ENCODE measurements at places on chromosomes 13 and 19.

DNA sequence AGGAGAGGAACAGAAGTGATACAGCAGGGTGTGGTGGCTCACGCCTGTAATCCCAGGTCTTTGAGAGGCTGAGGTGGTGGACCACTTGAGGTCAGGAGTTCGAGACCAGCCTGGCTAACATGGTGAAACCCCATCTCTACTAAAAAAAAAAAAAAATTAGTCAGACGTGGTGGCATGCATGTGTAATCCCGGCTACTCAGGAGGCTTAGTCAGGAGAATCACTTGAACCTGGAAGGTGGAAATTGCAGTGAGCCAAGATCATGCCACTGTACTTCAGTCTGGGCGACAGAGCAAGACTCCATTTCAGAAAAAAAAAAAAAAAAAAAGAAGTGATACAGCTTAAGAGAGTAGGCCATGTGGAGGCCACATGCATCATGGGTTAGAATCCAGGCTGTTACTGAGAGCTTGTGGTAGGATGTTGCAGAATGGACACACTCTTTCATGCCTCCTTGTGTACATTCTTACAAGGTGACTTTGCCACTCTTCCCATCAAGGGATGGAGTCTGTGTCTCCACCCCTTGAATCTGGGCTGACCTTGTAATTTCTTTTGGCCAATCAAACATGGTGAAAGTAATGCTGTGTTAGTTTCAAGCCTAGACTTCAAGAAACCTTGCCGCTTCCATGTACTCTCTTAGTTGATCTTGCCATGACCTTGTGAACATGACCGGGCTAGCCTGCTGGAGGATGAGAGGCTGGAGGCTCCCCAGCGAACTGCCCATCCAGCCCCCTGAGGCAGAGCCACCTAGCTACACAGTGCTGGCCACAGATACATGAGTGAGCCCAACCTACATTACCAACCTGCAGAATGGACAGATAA is 12.3 kb downstream of the FAM187B start:
- DNase-seq, result peak; percentile 46

GRCh38 chr13:62910541-62911060 is 1495.0 kb upstream of the PCDH20 start:
- no peak for DNase-seq

DNA sequence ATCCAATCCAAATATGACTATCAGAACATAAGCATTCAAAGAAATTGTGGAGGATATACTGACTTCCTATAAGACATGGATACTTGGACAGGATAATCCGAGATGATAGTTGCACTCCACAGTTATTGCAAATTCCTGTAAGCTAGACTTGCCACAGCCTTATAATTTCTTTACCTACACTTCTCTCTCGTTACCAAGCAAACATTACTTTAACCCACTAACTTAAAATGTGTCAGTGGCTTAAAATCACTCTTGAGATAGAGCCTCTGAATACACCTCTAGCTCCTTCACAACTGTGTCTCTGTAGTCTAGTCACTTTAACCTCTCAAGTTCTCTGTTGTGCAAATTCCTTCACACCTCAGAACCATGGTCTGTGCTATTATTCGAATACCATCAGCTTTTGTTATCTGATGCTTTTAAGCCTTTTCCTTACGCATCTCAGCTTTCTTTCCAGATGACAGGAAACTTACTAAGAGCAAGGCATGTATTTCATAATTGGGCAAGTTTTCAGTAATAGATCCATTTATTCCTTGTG is 474.9 kb upstream of the MIR17HG start:
- no peak for DNase-seq

- DNase-seq, result no peak
These were observed 122.3 kb upstream of the RNF113B start for GRCh38 chr13:98299235-98299965.

DNA sequence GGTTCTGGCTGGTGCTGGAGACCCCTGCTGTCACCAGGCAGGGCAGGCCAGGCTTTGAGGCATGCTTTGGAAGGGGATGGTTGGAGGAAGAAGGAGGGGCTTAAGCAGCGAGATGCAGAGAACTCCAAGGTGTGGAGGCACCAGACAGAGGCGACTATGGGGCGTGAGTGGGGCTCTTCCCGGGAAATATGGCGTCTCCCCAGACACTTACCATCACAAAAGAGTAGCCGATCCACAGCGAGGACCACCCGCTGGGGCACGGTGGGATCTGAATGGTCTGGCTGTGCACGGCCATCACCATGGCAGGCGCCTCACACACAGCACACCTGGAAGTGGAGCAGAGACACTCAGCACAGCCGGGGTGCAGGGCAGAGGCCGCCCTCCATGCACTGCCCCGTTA is 151.9 kb downstream of the COL4A1 start:
- DNase-seq, result no peak

- DNase-seq, result peak; percentile 22
These were observed 156.2 kb downstream of the DNAJC3 start for GRCh38 chr13:95833126-95833525.

- DNase-seq, result peak; percentile 82
These were observed 316.0 kb downstream of the FOXO1 start for GRCh38 chr13:40350283-40350992.

DNA sequence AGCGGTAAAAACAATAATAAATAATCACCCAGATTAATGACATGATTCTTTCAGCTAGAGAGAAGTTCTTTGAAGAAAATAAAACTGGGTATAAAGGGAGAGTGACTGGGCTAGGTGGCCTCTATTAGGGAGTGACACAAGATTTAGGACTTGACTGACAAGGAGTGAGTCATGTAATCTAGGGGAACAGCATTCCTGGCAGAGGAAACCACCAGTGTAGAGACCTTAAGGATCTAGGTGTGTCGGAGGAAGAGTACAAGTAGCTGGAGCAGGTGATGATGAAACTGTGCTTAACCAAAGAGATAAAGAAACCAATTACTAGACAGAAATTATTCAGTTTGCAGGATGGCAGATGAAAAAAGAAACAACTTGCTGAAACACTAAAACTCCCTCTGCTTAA is 248.0 kb downstream of the RFC3 start:
- no peak for DNase-seq

- DNase-seq, result peak; percentile 99
These were observed 4.2 kb downstream of the FPR3 start for GRCh38 chr19:51799034-51799773.

DNA sequence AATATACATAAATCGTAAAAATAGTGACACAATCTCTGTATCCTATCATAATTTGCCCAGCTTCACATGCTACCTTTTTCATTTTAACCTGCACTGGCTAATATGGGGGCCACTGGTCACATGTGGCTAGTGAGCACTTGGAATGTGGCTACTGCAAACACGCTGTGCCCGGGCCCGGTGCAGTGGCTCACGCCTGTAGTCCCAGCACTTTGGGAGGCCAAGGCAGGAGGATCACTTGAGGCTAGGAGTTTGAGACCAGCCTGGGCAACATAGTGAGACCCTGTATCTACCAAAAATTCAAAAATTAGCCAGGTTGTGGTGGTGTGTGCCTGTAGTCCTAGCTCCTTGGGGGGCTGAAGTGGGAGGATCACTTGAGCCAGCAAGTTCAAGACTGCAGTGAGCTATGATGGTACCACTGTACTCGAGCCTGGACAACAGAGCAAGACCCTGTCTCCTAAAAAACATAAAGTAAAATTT is 1.5 kb upstream of the N4BP2L1 start:
- DNase-seq, result no peak

- peak; percentile 40 for DNase-seq
These were observed 54.7 kb upstream of the DCT start for GRCh38 chr13:94534166-94534565.

GRCh38 chr13:31174018-31174417 is 12.3 kb upstream of the HSPH1 start:
- peak; percentile 45 for DNase-seq

DNA sequence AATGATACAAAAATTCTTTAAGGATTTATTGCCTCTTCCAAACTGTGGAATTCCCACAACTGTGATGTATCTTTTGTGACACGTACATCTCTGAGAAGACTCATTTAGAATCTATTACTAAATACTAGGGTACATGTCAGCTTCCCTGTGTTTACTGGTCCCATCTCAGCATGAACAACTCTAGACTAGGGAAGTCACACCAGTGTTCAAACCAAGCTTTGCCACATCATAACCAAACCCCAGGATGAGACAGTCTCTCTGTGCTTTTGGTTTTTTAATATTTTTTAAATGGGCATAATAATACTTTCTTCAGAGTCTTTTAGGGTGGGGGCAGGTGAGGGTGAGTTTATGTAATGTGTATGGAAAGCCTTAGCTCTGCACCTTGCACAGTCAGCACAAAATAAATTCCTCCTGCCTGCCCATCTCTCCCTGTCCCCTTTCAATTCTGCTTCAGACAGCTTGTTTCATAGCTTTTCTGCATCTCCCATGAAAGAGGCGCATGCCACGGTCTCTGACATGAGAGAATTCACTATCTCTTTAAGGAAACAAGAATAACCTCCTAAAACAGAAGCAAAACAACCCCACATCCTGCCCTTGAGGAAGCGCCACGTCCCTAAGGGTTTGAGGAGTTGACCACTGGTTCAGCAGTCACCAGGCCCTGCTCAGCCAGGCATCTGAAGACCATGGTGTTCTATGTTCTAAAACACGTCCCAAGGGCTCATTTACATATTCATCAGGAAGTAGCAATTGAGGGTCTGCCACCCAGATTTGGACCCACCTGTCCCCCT is 174.5 kb downstream of the USP12 start:
- DNase-seq, result no peak

DNA sequence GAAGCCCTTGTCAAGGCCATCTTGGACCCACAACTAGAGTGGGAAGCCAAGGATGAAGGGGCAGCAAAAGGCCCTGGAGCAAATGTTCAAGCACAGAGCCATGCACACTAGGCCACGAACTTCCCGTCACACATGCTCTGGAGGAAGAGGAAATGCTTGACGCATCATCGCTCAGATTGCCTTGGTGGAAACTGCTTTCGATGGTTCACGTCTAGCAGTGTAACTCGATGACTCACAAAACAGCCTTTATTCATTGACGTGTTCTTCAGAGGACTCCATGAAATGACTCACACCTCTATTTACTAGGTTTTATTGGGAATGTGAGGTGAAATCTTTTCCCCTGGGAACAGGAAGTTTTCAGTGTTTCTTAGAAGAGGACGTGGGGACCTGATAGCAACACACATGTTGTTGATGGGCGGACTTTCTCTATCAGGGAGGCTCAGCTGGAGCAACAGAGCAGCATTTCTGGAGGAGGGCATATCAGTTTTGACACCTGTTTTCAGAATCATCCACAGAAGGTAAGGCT is 79.8 kb upstream of the FLT1 start:
- DNase-seq, result peak; percentile 99

- DNase-seq, result peak; percentile 89
These were observed 59.0 kb downstream of the WDFY2 start for GRCh38 chr13:51643105-51643881.

DNA sequence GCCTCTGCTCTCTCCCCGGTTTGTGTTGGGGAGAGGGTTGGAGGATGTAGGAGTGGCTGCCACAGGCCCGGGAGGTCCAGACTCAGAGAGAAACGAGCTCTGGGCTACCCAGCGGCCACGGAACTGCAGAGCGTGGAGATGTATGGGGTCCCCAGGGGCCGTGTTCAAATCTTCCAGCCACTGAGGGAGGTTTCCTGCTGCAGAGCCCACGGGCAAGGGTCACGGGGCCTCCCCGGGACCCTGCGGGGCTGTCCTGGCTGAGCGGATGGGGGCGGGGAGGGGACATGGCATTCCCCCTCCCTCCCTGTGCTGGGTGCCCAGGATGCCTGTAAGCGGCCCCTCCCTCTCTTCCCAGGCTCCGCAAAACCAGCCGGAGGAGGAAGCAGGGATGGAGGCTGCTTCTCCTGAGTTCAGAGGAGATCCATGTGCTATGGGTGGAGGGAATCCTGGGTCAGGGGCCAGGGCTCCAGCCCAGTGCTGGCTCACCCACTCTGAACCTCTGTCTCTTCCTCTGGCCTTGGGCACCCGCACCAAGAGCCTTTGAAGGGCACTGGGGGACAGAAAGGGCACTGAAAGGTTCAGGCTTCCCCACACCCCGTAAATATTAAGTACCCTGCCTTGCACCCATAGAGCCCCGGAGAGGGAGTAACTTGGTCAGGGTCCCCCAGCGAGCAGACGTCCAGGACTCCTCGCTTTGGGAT is 22.6 kb downstream of the SMIM24 start:
- no peak for DNase-seq

GRCh38 chr13:100158569-100158968 is 69.7 kb downstream of the PCCA start:
- no peak for DNase-seq

DNA sequence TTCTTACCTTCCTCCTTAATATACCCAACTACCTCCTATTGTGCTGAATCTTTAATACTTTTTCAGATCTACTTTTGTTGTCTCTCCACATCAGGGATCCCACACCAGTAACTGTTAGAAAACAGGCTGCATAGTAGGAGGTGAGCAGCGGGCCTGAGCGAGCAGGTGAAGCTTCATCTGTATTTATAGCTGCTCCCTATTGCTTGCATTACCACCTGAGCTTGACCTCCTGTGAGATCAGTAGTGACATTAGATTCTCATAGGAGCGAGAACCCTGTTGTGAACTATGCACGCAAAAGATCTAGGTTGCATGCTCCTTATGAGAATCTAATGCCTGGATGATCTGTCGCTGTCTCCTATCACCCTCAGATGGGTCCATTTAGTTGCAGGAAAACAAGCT is 279.8 kb downstream of the DIAPH3 start:
- DNase-seq, result no peak

DNA sequence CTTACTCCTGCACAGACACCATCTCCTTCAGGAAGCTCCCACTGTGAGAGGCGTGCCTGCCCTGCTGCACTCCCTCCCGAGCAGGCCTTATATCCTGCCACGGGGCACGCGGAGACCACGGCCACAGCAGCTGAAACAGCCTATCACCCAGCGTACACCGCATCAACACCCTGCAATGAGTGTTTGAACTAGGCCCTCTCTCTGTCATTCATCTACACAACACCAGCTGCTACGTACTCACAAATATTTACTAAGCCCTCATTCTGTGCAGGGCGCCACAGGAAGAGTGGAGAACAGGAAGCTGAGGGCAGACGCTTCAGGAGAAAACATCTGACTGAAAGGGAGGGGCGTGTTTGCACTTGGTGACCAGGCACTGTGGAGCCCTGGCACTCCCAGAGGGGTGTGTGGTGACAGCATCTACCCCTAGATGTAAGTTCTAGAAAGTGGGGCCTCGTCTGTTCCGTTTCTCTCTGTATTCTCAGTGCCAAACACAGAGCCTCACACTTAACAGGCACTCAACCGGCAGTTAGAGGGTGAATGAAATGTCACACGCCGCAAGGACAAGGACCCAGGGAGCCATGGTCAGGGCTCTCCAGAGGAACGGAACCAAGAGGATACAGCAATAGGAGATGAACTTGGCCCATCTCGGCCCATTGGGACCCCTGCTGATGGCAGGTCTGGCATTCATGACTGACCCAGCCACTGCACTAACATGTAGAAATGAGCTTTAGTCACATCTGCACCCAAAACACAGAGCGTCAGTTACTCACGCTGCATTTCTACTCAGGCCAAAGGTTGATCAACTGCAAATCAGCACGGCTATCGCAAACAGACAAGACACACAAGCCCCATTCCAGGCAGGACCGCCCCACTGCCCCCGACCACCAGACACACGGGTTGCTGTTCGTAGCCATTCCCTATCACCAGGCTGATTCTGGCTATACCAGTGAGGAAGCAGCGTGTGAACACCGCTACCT is 15.7 kb downstream of the RANBP3 start:
- DNase-seq, result peak; percentile 78

GRCh38 chr13:25372284-25373081 is 709 bp downstream of the ATP8A2 start:
- no peak for DNase-seq

Data from iris pigment epithelial cell (primary cell).